RPMI8226 (cell line): ENCODE measurements at places on chromosomes 11 and 22.
A peak's percentile ranks its signal among the peaks of the same experiment; 100 is the strongest.

DNA sequence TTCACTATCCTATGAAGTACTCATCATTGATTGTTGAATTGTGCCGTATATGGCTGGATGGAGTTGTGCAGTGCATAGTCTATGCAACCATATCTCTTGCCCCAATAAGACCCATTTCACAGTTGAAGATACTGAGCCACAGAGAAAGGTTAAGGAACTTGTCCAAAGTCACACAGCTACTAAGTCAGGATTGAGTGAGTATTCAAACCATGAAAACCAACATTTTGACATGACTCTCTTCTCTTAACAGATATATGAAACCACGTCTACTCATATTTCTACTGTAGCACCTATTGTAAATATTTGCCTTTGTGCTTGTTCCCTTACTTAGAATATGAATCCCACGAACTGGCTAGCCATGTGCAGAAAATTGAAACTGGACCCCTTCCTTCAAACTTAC lies 58.1 kb downstream of the MAML2 start:
- DNase-seq: no peak

DNA sequence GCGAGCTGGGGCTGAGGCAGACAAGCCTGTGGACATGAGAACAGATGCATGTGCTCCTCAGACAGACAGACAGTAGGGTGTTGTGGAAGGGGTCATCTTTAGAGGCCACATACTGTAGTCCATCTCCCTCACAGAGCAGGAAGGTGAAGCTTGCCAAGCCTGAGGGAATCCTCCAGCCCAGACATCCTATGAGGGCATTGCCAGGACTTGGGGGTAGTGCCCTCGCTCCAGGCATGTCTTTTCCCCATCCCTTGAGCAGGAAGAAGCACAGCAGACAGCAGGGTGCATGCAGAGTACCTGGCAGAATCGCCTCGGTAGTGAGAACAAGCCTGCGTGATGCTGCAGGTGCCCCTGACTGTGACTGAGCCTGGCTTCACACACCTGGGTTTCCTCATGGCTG lies 66.5 kb upstream of the CLDN5 start:
- DNase-seq: no peak

DNA sequence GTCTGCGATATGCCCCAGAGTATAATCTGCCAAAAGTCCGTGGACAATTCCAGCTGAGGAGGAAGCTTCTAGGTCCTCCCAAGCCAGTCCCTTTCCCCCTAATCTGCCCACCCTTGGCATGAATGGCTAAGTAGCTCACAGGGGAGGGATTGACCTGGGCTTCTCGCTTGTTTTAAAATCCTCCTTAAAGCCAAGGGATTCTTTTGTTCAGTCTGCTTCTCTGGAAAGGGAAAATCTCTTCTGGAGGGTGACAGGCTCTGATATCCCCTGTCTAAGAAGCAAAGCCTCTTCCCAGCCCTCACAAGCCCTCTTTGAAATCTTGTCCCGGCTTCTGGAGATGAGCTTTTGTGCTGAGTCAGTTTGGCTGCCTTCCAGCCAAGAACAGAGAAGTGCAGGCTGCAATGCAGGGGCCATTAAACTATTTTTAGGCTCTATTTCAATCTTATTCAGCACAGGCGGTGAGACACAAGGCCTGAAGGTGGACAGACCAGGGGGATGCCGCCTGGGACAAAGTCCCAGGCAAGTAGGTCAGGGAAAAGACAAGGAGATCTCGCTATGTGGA lies 23.9 kb downstream of the NEFH start:
- peak; percentile 72 for DNase-seq

- DNase-seq: no peak
Observed at GRCh38 chr22:45534339-45535192, 31.9 kb downstream of the FBLN1 start.
